ENCODE measurements at places on chromosomes 1 and 21. TPM values are rescaled to one million over a fixed set of nuclear protein-coding genes. Genes with fewer than 3 reads are reported as not detected.

The SLAMF1 gene
- 0.15 TPM for total RNA-seq

The OVAAL gene
- total RNA-seq, result 1.5 TPM

The FNDC5 gene
- 156 TPM for total RNA-seq

The CHODL gene
- total RNA-seq, result 0.20 TPM

The CHI3L1 gene
- total RNA-seq, result 1.0 TPM

The CD2 gene
- total RNA-seq, result 1.7 TPM

The CFAP107 gene
- total RNA-seq, result not detected

The FAM72A gene
- total RNA-seq, result 1.5 TPM

The UBAP2L gene
- 95.6 TPM for total RNA-seq

The KIRREL1 gene
- 10.0 TPM for total RNA-seq

GRCh38 chr1:167881786-167882185, 32.1 kb downstream of the ADCY10 start:
- DNase-seq, result no peak

DNA sequence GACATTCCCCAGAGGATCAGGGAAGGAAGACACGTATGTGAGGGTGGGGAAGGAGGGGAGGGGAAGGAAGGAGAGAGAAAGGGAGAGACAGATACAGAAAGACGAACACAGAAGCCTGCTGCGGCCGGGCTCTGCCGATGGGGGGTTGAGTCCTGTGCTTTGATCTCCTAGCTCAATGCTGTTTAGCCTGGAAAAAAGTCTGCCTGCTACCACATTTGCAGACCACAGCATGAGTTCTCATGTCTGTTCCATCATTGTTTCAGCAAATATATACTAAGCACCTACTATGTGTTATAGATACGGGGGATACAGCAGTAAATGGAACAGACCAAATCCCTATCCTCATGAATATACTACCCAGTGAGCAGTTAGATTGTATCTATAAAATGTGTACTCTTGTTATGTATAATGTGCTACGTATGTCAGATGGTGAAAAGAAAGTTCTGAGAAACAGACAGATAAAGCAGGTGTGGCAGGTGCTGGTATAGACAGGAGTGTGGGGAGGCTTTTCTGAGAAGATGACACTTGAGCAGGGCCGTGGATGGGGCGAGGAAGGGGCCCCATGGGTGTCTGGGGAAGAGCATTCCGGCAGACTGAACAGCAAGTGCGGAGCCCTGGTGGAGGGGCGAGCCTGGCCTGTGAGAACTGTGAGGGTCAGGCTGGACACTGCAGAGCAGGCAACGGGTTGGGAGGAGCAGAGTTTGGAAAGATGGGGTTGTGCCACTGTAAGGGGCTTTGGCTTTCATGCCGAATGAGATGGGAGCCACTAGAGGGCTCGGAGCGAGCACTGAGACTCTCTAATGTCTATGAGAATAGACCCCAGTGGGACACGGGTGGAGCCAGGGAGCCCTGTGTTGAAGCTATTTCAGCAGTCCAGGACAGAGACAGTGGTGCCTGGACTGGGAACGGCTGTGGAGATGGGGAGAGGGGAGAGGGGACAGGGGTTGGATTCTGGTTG, 34.1 kb downstream of the KIAA1614 start:
- no peak for DNase-seq

- DNase-seq, result no peak
Observed at GRCh38 chr1:33572387-33572786, 99.9 kb downstream of the ZSCAN20 start.

DNA sequence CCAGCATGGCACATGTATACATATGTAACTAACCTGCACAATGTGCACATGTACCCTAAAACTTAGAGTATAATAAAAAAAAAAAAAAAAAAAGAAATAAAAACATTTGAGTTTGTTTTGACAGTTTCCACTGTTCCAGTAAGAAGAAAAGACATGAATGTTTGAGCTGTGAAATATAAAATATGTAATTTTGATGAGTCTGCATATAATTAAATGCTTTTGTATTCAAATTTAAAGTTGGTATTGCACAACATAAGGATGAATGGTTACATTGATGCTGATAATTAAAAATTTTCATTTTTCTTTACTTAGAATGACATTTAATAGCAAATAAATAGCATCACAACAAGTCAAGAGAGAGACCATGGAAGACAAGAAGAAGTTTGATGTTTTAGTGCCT, 212.0 kb upstream of the RRP15 start:
- DNase-seq, result no peak

DNA sequence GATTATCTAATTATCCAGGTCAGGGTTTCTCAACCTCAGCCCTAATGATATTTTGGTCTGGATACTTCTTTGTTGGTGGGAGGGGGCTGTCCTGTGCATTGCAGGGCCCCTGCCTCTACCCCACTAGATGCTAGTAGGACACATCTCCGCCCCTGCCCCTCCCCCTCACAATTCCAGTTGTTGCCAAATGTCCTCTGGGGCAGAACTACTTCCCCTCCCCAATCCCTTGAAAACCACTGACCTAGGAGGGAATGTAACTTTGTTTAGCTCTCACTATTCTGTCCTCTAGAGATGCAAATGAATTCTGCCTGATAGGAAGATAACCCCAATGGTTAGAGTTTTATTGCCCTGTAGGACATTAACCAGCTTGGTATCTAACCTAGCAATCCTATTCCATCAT, 8.1 kb downstream of the CACNA1S start:
- no peak for DNase-seq

DNA sequence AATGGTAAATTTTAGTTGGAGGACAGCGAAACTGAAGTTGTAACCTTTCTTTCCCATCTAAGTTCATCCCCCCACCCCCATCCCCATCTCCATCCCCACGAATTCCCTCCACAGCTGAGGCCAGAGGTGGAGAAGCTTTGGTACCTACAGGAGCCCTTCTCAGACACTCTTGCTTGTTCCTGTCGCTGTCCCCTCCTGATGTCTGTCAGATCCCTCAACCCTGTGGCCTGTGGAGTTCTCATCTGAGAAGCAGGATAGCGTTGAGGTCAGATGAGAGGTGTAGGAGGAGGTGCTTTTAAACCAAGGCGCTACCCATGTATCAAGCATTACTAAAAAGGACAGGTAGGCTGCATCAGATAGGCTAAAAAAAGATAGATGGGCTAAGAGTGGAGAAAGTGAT, 769 bp downstream of the NTPCR start:
- no peak for DNase-seq

DNA sequence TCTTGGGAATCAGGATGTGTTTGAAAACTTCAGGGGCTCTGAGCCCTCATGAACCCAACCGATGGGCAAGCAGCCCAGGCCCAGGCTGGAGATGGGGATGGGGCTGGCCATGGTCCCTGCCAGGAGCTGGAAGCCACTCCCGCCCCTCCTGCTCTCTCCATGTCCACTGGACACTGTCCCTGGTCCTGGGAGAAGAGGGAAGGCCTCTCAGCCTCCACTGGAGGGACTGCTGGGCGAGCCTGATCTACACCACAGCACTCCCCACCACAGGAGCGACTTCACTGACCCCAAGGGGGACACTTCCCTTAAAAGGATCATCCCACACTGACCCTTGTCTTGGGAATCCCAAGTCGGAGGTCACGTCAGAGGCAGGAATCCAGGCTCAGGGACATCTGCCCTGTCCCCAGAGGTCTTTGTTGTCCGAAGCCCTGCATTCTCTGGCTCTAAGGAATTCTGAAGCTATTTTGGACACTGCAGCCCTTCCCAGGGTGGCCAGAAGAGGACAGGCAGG, 16.9 kb upstream of the COL18A1 start:
- DNase-seq, result peak; percentile 53

GRCh38 chr1:174748586-174748985, 251.2 kb upstream of the CACYBP start:
- DNase-seq, result no peak

DNA sequence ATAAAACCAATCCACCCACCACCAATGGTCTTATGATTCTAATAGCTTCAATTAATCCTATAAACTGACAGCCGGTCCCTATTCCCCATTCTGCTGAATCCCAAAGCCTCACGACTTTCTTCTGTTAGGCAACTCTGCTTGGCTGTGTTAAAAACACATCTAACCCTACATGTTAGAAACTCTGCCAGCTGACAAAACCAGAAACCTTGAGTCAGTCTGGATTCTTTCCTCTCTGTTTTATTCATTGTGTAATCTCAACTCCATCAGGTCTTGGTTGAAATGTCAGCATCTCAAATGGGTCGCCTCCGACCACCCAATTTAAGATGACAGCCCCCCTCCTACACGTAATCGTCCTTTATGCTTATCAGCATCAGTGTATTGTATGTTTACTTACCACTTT, 312.1 kb downstream of the DISC1 start:
- DNase-seq, result no peak

DNA sequence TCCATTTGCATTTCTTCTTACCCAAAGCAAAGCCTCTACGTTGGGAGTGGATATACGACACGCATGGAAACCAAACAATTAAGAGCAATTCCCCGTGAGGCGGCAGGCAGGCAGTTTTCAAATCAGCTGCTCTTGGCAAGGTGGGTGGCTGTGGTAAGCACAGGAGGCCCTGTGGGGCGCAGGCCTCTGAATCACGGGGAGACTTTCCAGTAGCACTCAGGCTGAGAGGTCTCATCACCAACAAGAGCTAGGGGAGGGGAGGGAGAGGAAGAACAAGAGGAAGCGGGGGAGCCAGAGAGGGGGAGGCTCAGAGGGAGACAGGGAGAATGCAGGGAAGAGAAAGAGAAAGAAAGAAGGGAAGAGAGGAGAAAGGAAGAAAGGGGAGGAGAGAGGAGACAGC, 56.4 kb downstream of the MT1HL1 start:
- no peak for DNase-seq

DNA sequence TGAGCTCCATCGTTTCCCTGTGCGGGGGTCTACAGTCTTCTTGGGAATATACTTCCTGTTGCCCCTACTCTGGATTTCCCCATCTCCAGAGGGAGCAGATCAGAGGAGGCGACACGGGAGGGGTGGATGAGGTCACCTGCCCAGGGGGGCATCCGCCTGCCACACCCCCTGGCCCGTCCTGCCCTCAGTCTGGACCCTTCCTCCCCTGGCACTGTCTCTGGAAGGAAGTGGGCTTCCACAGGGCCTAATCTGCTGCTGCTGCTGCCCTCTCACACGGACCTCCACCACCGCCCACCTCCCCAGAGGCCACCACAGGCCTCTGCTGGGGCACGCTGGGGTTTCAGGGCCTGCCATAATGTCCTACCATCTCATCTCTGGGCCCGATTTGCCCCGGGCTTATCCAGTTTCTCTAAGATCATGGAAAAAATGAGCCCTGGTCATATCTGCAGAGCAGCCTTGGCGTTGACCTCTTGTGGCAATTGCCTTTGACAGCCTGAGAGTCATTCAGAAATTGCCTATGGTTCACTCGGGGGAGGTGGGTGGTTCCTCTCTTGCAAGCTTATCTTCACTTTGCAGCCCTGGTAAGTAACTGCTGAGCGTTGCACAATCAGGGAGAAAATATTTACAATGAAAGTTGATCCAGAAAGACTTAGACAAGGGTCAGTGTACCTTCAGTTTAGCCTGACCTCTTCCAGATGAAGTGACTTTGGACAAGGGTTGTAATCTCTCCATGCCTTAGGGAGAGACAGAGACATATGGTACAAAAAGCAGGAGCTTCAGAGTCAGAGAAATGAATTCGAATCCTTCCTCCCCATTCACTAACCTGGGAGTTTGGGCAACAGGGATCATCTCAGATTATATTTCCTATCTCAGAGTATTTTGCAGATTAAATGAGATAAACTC, 252.4 kb downstream of the TOMM20 start:
- no peak for DNase-seq

GRCh38 chr21:14405225-14405624, 22.3 kb upstream of the HSPA13 start:
- DNase-seq, result no peak

DNA sequence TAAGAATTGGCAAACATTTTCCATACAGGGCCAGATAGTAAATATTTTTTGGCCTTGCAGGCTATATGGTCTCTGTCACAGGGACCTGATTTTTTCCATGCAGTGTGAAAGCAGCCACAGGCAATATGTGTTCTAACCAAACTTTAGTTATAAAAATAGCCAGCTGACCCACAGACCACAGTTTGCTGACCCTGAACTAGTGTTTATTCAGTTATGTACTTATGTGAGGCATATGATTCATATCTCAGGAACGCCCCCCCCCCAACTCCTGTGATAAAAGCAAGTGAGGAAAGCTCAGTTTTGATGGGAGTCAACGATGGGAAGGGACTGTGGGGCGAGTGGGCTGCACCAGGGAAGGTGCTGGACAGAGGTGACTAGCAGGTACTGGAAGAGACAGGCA, 80.1 kb downstream of the HMGB4 start:
- no peak for DNase-seq

DNA sequence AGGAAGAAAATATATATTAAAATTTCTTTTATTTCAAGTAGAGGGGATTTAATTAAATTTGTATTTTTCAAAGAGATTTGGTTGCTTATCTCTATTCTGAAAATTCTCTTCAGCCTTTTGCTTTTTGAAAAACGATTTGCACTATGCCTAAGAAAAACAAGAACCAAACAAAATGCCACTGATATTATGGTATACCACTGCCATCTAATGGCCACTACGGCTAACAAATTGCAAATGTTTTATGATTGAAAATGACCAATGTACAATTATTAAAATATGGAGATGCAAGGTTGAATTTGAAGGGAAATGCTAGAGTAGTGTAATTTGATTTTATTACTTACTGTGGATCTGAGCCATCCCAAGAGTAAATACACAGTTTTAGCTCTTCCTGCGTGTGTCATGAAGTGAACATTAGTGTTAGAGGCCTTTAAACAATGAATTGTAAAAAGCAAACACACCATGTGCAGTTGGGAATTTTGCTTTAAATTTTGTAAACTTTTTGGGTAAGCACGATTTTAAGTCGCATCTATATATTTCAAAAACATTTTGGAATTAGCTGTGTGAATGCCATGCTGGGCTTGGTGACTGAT, 137.4 kb upstream of the USP25 start:
- DNase-seq, result no peak

GRCh38 chr1:147252540-147252939, 10.1 kb downstream of the CHD1L start:
- DNase-seq, result no peak

DNA sequence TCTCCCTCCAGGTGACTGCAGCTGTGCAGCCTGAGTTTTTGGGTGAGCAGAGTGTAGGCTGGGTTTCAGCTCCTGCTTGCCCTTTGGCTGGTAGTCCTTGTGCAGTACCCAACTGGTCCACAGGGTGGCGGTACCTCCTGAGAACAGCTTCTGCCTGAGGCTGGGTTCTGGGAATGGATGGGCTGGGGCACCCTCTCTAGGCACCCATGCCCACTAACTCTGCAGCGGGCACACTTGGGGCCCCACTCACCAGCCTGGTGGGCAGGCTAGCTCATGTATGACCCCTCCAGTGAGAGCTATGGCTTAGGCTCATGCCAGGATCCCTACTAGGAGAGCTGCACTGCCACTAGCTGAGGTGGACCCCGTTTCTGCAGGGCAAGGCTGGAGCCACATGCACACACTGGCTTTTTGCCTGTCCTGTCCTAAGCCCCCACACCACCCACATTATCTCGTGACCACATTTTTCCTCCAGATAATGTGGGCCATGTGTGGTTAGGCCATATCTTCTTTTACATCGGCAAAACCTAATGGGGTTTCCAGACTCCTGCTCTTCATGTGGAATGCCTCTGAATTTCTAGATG, 15.5 kb upstream of the GSTM4 start:
- DNase-seq, result peak; percentile 91

DNA sequence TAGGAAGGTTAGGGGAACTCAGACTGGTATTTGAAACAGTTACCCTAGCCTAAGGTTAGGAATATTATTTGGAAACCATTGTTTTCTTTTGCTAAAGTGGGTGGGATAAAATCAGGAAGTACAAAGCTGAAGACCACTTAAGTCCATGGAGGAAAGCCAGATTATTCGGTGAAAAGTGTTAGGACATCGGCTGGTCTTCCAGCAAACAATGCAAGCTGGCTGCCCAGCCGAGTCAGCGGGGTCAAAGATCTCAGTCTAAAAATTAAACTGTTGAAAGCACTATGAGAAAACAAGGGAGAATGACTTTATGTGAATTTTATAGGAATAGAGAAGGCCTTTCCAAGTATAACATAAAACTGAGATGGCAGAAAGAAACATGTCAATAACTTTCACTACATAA, 231.7 kb downstream of the KCNJ6 start:
- DNase-seq, result no peak

Data from left ventricle myocardium superior (tissue), 1 donor.